PC-9 (cell line): ENCODE measurements at places on chromosomes 11 and 22.

- no peak for DNase-seq
These were observed 116.6 kb downstream of the LARGE1 start for GRCh38 chr22:33803371-33804282.

GRCh38 chr11:80163011-80163410 lies 722.2 kb upstream of the TENM4 start:
- DNase-seq: peak; percentile 73

GRCh38 chr11:77775936-77776335 lies 44.6 kb downstream of the RSF1 start:
- no peak for DNase-seq

DNA sequence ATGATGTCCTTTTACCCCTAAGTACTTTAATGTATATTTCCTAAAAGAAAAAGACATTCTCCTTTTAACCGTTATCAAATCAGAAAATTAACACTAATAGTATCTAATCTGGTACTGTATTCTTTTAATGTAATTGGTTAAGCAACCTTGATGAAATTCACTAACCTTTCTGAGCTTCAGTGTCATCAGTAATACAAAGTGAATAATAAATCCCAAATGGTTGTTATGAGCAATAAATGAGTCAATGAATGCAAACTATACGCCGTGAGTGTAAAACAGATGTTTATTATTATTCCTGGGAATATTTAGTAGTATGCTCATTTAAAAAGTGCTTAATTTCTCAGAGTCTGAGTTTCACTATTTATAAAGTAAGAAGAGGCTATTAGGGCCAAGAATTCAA lies 21.5 kb downstream of the UEVLD start:
- no peak for DNase-seq

DNA sequence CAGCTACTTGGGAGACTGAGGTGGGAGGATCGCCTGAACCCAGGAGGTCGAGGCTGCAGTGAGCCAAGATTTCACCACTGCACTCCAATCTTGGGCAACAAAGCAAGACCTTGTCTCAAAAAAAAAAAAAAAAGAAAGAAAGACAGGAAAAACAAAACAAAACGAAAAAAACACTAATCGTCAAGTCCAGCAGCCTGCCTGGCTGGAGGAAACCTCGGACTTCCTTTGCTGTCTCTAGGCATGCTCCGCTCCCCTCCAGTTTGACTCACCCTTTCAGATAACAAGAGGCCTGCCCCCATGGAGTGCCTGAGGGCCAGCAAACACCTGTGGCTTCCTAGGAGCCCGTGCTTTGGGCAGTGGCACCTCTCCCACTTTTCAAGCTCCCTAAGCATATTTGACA lies 28.8 kb upstream of the CHKA start:
- peak; percentile 96 for DNase-seq

GRCh38 chr11:11107076-11107723 lies 245.8 kb downstream of the CSNK2A3 start:
- DNase-seq: no peak

DNA sequence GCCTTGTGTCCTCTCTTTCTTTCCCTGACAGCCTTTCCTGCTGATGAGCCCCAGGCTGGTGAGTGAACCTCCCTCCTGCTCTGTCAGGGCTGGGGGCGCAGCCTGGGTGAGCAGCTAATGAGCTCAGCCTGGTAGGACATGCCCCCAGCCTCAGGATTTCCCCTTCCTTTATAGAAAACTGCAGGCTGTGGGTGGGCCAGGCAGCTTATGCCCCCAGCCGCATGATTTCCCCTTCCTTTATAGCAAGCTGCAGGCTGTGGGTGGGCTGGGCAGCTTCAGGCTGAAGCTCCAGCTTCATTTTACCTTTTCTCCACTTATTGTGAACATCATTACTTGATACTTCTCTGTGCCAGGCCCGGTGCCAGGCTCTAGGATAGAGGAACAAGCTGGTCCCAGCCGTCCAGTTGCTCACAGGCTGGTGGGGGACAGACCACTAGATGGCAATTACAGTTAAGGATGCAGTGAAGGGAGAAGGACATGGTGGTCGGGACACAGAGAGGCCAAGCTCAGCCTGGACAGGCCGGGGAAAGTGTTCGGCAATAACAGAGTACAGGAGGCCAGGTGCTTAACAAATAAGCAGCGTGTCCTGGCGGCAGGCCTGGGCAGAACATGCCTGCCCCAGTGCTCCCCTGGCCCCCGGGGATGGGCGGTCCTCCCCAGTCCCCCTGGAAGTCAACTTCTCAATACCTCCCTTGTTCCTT lies 5.3 kb downstream of the LGALS12 start:
- DNase-seq: no peak

DNA sequence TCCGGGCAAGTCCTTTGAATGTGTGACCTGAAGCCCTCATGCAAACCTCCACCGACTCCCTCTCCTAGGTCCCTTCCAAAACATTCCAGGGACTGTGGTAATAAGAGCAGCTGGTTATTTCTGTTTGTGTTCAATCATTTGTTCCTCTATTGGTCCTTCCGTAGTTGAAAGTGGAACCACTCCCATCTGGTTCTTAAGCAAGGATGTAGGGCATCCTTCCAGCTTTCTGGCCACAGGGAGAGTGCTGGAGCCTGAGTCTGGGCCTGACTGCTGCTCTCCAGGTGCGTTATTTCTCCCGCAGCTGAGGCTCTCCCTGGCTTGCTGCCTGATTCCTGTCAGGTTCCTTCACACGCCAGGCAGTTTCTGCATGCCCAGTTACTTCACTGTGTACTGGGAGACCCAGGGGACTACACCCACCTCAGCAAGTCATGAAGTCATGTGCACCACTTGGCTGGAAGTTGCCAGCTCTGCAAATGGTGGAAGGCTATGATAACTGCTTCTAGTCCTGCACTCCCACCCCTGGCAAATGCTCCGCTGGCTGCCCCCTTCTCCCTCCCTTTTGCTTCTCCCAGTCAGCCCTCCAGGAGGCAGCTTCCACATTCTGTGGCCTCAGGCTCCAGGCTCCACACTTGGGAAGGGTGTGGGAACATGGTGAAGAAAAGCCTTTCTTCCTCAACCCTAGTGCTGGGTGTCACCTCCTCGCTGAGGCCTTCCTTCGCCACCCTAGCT lies 4.0 kb upstream of the ALX4 start:
- no peak for DNase-seq

DNA sequence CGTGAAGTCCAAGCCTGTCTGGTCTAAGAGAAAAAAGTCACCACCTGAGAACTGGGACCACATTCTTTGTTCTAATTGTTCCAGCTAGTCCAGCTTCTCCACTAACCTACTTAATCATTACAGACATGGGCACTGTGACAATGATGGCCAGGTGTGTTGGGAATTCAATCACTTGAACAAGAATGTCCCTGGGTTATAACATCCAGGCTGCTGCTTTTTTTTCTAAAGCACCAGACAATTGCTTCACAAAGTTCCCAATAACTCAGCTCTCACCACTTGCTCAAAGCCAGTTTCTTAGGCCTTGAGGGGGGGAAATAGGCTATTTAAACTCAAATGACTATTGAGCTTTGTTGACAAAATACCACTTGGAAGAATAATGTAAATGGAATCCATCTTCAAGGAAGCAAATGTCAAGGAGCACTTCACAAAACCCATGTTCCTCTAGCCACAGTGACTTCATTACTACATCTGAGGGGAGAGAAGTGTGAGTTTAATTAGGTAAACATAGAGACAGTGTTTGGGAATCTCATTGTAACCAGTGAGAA lies 80.3 kb downstream of the ME3 start:
- peak; percentile 98 for DNase-seq
